ENCODE measurements at places on chromosomes 12 and 14.

DNA sequence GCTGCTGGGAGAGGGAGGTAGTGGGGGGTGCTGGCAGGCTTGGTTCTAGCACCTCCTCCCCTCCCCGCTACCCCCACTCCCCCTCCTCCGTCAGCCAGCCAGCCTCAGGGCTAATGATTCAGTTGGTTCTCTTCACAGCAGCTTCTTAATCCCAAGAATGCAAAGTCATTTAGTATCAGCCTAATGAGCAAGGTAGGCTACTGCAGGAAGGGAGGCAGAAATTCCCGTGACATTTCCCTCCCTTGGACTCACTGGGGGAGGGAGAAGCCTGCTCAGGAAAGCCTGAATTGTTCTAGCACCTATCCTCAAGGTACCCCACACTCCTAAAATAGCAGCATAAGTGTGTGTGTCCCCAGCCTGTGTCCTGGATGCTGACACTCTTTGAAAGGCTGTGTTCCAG lies 29.8 kb downstream of the ITPK1 start:
- DNase-seq: no peak

DNA sequence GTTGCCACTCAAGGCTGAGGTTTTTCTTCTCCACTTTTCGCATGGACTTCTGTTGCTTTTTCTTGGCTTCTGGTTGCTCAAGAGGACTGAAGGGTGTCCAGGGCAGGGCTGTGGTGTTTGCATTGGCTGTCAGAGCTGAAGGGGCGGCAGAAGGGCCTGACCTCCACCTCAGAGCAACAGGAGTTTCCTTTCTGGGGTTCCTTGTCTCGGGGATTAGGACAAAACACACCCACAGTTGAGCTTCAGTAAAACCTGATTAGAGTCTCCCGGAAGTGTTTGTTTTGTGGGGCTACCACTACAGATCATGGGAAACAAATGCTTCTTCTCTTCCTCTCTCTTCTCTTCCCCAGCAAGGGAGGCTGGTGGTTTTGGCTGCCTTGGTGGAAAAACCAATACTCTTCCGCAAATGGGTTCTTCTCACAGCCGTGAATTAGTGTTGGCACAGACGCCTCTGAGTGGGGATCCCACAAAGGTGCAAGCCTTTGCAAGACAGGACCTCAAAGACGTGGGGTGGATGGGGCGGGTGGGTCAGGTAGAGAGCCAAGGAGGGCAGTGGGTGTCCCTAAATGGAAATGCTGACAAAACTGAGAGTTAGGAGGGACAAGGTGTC lies 317.7 kb upstream of the TBX3 start:
- DNase-seq: no peak

DNA sequence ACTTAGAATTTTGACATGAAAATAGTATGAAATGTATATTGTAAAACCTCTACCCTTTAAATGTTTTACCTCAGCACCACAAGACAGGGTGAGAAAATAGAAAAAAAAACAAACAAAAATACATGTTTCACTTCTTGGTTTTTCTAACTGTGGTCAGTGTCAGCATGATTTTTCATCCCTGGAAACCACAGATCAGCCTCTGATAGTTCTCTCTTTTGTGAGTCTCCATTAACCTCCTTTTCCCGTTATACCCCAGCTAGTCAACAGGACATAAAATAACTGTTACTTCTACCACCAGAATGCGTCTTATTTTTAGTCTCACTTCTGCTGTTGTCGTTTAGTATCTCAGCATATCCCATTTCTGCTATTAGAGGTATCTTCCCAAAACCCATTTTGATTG lies 48.3 kb upstream of the KCNMB4 start:
- DNase-seq: peak; percentile 5

DNA sequence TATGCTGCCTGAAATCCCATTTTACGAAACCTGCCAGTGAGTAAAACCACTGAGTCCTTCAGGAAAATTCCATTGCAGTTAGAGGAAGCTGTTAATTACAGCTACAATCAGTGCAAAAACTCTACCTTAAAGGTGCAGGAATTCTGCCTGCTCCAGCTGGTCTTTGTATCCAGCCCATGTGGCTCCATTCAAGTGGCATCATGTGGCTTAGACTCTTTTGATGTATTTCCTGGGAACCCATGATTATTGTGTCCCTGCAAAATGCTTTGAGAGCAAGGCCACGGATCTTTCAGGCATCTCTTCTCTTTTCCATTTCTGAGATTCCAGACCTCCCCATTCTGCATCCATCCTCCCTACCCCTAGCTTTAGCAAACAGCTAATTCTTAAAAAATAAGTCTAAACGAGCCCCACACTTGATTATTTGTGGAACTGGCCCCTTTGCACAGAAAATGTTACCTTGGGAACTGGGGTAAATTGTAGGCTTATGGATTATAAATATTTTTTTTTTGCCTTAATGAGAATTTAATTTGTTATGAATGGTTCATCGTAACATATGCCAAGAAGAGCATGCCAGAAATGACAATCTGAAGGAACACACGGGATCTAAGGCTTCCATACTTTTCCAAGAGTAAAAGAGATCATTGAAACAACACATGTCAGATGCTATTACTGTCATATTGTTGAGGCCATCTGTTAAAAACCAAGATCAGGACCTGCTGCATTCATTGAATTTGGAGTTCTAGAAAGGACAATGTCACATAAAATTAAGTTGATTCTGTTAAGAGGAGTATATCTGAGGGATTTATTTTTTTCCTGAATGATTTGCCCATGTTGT lies 144.6 kb downstream of the TPH2 start:
- DNase-seq: no peak

DNA sequence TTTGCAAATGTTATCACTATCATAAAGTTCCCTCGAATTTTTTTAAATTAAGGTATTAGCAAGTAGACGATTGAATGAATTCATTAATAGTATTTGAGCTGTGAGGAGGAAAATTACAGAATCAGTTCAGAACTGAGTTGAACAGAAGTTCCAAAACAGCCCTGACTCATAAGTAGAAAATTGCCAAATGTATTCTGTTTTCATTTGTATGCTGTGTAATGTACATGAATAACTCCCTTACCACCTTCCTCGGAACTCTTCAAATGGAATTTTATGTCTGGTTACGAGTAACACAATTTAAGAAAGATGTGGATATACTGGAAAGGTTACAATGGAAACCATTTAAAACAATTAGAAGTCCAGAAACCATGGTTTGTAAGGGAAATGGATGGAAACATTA lies 283.3 kb upstream of the FAR2 start:
- DNase-seq: no peak
